ENCODE measurements at places on chromosomes 7 and 10.

DNA sequence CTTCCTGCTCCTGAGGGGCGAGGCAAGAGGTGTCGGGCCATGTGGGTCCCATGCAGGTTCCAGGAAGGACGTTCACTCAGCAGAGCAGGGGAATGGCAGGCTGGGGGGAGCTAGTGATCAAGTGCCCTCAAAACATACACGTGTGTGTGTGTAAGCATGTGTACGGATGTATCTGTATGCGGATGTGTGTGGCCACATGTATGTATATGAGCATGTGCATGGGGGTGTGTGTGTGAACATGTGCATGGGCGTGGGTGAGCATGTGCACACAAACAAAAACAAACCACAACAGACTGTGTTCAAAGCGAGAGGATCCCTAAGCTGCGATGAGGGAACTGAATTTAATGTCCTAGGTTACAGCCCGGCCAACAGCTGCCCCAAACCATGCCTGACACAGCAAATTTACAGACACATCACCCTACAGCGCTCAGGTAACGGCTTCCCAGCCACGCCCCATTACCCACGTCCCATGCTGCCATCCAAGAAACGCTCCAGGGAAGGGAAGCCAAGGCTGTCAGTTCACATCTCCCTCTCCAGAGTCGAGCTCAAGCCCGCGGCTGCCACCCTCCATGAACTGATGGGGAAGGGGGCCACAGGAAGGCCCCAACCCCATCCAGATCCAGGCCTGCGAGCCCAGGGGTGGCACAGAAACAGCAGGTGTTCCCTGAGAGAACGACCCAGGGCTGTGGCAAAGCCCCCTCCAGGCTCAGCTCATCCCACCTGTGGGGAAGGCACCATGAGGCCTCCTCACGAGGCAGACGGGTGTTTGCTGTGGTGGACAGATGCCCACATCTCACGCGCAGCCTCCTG is 56.6 kb downstream of the PTPRN2 start:
- DNase-seq, result no peak

DNA sequence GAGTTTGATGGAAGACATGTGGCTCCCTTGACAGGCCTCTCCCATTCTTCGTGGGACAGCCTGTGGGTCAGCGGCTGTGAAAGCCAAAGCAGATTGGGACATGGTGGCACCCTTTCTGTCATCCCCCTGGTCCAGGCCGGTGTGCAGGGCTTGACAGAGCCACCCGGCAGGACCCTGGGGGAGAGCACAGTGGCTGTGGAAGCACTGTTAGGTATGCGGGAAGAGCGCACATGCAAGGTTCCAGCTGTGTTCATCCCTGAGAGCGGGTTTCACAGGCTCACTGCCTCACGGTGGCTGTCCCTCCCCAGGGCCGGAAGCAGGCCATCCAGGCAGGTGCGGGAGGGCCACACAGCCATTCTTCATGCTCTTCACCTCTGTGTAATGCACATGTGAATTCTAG is 29.8 kb downstream of the SHH start:
- DNase-seq, result no peak

DNA sequence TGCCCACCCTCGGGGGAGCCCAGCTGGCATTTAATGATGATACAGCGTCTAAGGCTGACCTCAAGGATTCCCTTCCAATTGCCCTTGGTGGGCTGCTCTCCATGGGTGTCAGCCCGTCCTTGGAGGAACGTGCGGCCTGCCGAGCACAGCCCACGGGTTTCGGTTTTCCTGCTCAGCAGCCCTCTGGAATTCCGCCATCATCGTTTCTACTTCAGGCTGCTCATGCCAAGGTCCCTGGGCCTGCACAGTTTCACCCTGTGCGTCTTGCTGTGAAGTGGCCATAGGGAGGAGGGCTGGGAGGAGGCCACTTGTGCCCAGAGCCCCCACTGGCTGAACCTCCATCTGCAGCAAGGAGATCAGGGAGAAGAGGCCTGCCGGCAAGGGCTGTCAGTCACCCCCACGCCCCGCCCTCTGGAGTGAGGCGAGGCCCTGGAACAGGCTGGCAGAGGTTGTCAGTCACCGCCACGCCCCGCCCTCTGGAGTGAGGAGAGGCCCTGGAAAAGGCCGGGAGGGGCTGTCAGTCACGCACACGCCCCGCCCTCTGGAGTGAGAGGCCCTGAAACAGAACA is 82.8 kb downstream of the CHST15 start:
- no peak for DNase-seq

- peak; percentile 85 for DNase-seq
These were observed 9.6 kb upstream of the MYPN start for GRCh38 chr10:68099736-68100135.

GRCh38 chr10:108812906-108813305 is 1110.4 kb downstream of the XPNPEP1 start:
- DNase-seq, result no peak

DNA sequence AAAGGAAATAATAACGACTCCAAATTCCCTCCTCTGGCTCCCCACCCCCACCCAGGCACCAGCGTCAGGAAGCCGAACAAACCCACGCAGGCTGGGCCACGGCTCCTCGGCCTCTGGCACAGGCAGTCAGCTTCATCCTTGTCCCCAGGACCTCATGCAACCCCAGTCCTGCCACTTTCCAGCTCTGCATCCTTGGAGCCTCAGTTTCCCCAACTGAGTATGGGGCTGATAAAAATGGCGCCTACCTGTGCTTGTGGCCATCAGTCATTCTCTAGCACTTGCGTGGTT is 137.1 kb downstream of the RGS10 start:
- no peak for DNase-seq

GRCh38 chr10:2079603-2080078 is 342.3 kb upstream of the ADARB2 start:
- no peak for DNase-seq

Measured in fibroblast of mammary gland (primary cell).